DMS79 treated with DMSO at 0.1 percent for 48 hours (cell line): ENCODE measurements at places on chromosomes 16 and 17.

- DNase-seq: no peak
Observed at GRCh38 chr16:17370223-17370707, 100.5 kb downstream of the XYLT1 start.

DNA sequence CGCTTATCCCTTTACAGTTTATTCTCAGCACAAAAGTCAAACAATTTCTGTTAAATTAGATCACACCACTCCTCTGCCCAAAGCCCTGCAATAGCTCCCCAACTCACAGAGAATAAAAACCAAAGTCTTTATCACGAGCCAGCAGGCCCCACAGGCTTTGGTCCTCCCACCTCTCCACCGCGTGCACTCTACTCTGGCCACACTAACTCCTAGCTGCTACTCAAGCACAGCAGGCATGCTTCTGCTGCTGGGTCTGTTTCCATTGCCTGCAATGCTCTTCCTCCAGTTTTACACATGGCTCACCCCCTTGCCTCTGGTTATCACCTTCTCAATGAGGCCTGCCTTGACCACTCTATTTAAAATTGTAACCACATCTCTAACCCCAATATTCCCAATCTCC, 27.6 kb downstream of the HELZ start:
- no peak for DNase-seq

DNA sequence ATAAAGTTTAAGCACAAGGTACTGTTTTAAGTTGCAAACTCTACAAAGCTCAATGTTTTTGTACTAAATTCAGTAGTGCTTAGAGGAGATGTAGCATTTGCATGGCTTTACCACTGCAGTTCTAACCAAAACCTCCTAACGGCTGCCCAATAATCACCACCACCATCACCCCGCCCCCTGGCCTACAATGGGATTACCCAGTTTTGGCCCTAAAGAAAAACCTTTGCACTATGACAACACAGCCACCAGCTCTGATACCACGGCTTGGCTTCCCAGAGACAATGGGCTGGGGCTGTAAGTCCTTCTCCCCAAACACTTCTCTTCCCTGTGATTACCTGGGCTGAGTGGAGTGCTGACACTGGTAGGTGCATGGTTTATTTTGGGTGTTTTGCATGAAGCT, 58.4 kb upstream of the MTMR4 start:
- DNase-seq: no peak

DNA sequence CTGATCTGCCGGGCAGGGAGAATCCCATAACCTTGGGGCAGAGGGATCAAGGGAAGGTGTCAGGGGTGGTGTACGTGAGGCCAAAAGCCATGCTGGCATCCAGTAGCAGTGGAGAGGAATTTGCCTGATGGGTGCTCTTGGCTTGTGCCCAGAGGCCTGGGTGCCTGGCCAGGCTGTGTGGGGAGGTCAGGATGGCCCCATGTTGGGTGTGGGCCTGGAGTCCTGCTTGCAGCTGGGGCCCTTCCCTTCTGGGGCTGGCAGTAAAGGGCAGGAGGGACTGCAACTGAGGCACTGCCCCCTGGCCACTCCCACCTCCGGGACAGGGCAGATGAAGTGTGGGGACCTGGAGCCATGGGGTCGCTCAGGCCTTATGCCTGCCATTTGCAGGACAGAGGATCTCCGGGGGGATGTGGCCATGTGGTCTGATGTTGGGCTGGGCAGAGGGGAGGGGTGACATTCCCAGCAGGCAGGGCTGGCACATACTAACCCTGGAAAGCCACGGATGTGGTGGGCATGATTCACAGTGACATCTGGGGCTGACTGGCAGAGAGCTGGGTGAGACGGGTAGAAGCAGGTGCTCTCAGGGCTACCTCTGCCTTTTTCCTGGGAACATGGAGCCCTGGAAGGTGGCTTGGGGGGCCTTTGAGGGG, 3.5 kb downstream of the FMNL1 start:
- no peak for DNase-seq

GRCh38 chr17:21124086-21124485, 2.7 kb upstream of the DHRS7B start:
- no peak for DNase-seq

GRCh38 chr16:3716831-3717234, 491 bp downstream of the TRAP1 start:
- DNase-seq: peak; percentile 13

GRCh38 chr16:19885451-19886072, 914 bp upstream of the GPRC5B start:
- DNase-seq: no peak

DNA sequence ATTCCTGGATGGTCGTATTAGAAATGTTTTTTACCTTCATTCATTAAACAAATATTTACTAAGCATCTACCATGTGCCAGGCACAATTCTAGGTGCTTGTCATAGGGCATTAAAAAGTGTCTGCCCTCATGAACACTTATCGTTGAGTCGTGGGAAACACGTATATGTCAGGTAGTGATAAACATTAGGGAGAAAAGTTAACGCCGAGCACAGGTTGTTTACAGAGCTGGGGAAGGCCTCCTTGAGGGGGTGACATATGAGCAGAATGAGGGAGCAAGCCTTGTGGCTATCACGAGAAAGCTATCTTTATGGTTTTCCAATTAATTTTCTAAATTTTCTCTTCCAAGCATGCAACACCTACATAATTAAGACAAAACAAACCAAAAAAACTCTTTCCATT, 985 bp upstream of the ZNF213 start:
- DNase-seq: no peak

- no peak for DNase-seq
Observed at GRCh38 chr16:57256601-57257395, 11.7 kb downstream of the ARL2BP start.

DNA sequence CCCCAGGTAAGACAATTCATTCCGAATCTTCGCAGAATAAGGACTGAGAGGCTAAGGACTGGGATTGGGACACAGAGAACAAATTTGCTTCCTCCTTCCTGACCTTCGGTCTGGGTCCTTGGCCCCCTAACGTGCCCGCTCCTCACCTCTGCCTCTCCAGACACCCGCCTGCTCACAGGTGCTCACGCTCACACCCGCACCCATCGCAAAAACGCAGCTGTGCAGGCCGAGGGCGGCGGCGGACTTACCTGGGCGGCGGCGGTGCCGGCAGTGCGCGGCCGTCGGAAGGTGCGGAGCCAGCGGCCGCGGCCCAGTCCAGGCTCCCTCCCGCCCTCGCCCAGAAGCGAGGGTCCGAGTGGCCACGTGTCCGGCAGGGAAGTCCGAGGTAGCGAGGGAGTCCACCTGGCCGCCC, 7.1 kb upstream of the HOXB9 start:
- DNase-seq: no peak

GRCh38 chr17:34499576-34499975, 79.8 kb upstream of the TMEM132E start:
- DNase-seq: no peak

GRCh38 chr17:73182616-73183310, 10.1 kb upstream of the COG1 start:
- DNase-seq: no peak

GRCh38 chr16:28839899-28840298, 6.2 kb downstream of the TUFM start:
- no peak for DNase-seq

- no peak for DNase-seq
Observed at GRCh38 chr16:8355675-8356074, 234.6 kb downstream of the TMEM114 start.

DNA sequence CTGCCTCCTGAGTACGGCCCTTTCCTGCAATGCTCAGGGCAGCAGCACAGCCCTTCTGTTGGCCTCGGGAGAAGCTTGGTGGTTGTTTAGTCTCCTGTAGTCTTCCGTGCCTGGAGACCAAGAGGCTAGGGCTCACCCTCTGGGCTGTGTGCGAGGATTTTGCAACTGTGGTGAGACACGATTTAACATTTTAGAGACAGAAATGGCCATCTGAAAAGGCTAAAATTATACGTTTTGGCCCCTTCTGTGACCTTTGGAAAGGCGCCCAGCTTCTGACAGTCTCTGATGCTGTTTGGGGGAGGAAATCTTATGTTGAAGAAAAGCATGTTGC, 33.1 kb downstream of the FOXL1 start:
- DNase-seq: no peak

DNA sequence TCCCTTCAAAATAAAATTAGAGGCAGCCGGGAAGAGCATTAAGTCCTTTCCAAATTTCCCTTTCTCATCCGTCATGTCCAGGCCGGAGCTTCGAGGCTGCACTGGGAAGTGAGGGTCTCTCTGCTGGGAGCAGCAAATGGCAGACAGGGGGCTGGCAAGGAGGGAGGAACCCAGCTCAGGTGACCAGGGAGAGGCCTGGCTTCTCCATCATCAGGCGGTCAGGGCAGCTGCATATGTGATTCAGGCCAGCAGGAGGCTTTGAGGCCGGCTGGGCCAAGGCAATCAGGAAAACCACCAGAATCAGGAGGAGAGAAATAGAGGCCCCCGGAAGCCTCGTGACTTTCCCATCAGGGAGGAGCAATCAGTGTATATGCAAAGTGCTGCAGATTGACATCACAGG, 85.0 kb upstream of the RPL38 start:
- DNase-seq: no peak
